ENCODE measurements at places on chromosomes 16 and 17.

- DNase-seq, result peak; percentile 9
Measured at GRCh38 chr17:66032082-66032712, 159.7 kb downstream of the CEP112 start.

DNA sequence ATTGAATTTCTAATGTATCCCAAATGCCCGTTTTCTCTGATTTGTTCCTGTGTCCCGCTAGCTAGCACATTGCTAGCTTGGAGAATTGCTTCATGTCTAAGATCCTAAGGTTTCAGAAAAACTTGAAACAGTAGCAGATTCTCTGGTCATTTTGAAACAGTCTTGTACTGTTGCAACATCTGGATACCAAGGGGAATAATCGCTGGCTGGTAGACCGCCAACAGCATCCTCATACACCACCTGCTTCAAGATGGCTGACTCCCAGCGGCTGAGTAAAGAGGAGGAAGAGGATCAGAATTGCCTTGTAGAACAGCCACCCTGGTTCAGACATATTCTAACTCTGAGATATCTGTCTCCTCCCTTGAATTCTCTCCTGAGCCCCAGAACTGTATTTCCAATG, 226.7 kb upstream of the ELAC2 start:
- no peak for DNase-seq

GRCh38 chr17:56596691-56597494, 3.4 kb downstream of the NOG start:
- DNase-seq, result no peak

DNA sequence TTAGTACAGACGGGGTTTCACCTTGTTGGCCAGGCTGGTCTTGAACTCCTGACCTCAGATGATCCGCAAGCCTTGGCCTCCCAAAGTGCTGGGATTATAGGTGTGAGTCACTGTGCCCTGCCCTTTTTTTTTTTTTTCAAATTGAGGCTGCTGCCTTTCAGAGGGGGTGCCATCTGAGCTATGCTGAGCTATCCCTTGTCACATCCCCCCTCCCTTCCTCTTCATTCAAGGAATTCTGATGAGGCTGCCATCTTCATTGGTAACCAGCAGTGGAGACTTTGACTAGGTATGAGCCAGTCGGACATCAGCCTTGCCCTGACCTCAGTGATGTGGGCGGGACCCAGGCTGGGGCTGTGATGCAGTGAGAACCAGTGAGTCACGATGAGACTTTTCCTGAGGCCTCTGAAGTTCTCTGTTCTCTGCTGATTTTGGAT, 24.4 kb upstream of the GPT2 start:
- DNase-seq, result no peak

GRCh38 chr16:87229230-87230188, 87.7 kb downstream of the C16orf95 start:
- DNase-seq, result no peak

DNA sequence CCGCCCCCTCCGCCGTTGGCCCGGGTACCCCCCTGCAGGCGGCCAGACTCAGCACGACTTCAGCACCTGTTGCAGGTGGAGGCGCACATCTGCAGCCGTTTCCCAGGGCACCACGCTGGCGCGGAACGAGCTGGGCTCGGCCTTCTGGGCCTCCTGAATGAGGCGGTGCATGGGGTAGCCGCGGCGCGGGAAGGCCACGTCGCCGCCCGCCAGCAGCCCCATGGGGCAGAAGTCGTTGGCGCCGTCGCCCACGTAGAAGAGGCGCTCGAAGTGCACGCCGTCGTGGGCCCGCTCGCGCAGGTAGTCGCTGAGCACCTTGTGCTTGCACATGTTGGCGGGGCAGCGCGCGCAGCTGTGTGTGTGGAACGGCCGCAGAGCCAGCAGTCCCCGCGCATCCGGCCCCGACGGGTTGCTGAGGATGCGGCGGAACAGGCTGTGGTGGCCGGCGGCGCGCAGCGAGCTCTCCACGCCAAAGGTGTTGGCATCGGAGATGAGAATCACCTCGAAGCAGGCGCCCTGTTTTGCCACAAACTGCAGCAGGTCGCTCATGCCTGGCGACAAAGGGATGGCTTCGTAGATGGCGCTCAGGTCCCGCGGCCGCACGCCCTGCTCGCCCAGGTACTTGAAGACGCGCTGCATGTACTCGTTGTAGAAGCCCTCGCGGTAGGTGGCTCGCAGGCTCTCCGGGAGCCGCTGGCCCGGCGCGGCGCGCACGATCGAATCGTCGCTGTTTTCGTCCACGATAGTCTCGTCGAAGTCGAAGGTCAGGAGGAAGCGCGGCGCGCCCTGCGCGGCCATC, 6.2 kb downstream of the PHOSPHO1 start:
- peak; percentile 59 for DNase-seq

DNA sequence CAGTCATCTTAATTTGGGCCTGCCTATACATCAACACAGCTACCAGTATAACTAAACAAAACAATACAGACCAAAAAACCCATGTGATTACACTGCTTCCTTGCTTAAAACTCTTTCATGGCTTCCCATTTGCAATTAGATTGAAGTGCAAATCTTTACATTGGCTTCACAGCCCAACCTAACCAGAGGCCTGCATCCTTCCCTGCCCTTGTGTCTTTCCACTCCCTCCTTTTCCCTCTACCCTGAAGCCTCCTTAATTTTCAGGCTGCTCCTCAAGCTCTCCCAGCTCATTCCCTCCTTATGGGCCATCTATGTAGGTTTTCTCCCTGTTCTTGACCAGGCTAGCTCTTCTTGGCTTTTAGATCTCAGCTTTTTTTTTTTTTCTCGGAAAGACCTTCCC, 147.8 kb downstream of the TOX3 start:
- DNase-seq, result no peak

DNA sequence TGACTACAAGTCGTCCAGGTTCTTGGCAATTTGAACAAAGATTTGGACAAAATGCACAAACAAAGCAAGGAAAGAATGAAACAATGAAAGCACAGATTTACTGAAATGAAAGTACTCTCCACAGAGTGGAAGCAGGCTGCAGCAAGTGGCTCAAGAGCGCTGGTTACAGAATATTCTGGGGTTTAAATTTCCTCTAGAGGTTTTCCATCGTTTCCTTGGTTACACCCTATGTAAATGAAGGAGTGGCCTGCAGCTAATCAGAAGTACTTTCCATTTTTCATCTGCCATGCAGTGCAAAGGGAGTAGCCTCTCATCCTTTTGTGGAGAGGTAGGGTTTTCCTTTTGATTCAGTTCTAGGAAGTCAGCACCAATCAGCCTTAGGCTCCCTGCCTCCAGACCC, 11.8 kb downstream of the STXBP4 start:
- no peak for DNase-seq

GRCh38 chr17:47806026-47806912, 15.3 kb downstream of the OSBPL7 start:
- no peak for DNase-seq

- no peak for DNase-seq
Measured at GRCh38 chr17:18224053-18224386, 1.4 kb upstream of the LLGL1 start.

GRCh38 chr16:4994719-4995434, 36.7 kb downstream of the SEC14L5 start:
- no peak for DNase-seq

DNA sequence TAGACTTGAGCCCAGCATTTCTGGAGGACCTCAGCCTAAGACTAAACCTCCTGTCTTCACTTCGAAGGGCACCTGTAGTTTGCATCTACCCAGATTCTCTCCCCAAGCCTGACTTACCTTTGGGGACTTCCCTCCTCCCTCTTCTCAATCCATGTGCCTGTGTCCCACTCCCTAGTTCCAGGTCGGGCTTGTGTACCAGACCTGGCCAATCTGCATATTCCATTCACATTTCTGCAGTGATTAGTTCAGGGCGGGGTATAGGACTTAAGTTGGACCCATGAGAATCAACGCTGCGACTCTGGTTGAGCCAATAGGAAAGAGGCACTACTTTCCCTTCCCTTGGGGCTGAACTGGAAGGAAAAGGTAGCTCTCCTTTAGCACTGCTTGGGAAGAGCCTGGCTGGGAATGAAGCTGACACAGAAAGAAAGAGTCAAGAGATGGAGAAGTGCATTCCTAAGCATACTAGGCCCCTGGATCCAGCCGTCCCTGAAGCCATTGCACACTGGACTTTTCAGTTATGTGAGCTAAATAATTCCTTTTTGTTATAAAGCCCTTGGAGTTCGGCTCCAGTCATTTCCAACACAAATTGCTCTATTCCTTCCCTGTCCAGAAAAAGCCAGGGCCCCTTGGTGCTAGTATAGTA, 2.5 kb downstream of the TRADD start:
- no peak for DNase-seq

DNA sequence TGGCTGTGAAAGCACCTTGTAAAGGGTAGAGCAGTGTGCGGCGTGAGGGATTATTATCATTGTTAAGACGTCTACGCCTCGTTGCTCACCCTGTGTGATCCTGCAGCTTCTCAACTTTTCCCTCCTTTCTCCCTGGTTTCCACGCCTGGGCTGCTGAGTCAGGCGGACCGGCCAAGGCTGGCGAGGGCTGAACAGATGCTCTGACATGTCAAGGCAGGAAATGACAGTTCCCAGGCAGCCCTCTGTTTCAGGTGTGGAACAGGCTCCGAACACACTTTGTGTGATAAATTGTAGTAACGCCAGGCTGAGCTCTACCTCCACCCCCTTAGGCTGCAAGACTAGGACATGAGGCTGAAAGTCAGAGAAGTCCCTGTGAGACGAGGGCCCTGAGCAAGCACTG, 46.0 kb upstream of the TBX2 start:
- no peak for DNase-seq

DNA sequence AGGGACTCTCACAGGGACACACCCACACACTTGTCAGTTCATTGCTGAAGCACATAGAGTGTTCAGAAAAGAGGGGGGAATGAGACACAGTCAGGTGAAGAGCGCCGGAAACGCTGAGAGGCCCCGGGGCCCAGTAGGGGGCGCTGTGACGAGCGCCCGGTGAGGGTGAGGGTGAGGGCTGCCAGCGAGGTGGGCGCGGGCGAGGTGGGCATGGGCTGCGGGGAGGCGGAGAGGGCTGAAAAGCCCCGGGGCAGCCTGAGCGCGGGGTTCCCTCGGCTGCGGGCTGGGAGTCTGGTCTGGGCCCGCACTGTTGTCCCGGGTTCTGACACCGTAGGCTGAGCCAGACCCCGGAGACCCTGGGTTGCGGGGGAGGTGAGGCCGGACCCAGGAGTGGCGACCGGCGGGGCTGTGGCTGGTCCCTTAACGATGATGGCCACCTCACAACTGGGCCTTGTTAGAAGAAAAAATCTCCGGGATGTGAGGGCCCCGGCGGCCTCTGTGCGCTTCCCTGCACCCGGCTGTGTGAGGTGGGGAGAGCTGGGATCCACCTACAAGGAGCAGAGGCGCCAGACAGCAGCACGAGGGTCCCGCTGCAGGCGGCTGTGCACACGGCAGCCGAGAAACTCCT, 91.4 kb downstream of the C16orf78 start:
- peak; percentile 54 for DNase-seq

GRCh38 chr16:89395150-89396142, 94.9 kb downstream of the ANKRD11 start:
- no peak for DNase-seq

DNA sequence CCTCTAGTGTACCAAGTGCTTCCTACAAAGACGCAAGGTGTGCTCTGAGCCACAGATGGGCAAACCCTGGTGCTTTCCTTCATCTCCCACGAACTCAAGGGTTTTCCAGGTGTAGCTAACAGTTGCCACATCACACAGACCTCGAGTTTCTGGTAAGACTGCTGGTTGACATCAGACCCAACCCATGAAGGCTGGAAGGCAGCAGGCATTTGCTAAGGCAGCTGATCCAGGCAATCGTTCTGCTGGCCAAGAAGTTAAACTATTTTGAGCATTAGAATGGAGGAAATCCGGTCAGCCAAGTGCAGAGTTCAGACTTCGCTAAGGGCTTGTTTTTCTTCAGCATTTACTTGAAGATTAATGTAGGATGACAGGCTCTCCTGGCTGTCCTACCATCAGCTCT, 11.5 kb downstream of the HAS3 start:
- no peak for DNase-seq

- DNase-seq, result peak; percentile 42
Measured at GRCh38 chr16:67529582-67530012, 968 bp downstream of the RIPOR1 start.

DNA sequence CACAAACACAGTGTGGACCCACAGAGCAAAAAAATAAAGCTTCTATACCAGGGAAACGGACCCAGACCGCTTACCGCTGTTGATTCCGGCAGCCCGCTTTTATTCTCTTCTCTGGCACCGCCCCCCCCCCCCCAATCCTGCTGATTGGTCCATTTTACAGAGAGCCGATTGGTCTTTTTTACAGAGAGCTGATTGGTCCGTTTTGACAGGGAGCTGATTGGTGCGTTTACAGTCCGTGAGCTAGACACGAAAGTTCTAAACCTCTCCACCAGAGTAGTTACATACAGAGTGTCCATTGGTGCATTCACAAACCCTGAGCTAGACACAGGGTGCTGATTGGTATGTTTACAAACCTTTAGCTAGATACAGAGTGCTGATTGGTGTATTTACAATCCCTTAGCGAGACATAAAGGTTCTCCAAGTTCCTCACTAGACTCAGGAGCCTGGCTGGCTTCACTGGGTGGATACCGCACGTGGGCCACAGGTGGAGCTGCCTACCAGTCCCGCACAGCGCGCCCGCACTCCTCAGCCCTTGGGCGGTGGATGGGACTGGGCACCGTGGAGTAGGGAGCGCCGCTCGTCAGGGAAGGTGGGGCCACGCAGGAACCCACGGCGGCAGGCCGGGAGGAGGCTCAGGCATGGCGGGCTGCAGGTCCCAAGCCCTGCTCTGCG, 92.4 kb downstream of the HAPSTR1 start:
- DNase-seq, result no peak

DNA sequence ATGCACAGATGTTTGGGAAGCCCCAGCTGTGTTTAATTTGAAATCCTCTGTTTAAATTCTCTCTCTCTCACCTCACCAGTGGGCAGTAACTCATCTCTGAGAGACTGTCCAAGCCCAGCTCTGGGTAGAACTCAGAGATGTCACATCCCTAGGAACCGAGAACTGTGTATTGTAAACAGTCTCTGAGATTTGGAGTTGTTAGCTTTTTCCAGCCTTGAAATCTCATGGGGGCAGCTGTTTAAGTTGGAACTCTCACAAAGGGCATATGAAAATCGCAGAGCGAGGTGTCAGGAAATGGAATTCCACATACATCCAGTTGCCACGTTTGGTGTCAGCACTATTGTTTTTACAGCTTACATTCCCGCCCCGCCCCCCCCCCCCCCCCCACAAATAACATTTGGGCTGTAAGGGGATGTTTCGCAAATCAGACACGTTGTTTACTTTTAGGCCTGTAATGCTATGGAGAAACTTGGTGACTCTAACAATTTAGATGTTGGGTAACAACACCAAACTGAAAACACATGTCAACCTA, 34.3 kb downstream of the VPS35L start:
- DNase-seq, result no peak

GRCh38 chr16:3974751-3975150, 94.2 kb upstream of the CREBBP start:
- DNase-seq, result no peak

- DNase-seq, result no peak
Measured at GRCh38 chr17:46144246-46144645, 49.0 kb downstream of the KANSL1 start.

DNA sequence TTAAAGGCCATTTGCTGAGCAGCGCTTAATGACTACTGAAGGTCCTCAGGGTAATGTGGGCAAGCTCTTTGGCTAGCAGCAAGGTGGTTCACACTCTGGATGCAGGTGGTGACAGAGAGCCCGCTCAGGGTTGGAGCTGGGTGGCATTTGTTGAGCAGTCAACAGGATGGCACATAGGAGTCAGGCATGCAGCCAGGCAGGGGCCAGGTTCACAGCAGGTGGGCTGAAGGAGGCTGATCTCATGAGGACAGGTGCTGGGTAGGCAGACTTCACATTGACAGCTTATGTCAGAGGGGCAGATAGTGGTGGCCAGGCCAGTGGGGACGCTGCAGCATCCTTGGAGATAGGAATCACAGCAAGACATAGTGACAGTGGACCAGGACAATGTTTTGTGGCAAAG, 4.5 kb downstream of the KRTAP3-1 start:
- DNase-seq, result no peak
